ENCODE measurements at places on chromosomes 5 and 9.
A peak's percentile ranks its signal among the peaks of the same experiment; 100 is the strongest.

DNA sequence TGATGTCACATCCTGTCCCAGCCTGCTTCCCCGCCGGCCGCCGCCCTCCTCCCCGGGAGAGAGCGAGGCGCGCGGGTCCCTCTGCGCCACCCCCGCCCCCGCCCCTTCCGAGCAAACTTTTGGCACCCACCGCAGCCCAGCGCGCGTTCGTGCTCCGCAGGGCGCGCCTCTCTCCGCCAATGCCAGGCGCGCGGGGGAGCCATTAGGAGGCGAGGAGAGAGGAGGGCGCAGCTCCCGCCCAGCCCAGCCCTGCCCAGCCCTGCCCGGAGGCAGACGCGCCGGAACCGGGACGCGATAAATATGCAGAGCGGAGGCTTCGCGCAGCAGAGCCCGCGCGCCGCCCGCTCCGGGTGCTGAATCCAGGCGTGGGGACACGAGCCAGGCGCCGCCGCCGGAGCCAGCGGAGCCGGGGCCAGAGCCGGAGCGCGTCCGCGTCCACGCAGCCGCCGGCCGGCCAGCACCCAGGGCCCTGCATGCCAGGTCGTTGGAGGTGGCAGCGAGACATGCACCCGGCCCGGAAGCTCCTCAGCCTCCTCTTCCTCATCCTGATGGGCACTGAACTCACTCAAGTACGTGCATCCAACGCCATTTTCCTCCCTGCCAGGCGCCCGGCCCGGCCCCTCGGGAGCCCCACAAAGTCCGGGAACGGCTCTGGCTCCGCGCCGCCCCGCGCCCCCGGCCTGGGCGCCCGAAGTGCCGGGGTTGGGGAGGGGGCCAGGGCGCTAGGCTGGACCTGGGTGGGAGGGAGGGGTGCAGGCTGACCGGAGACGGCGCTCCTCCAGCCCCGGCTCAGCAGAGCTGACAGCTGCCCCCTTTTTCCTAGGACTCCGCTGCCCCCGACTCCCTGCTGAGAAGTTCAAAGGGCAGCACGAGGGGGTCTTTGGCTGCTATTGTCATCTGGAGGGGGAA lies 12.0 kb upstream of the OLFM1 start:
- DNase-seq: no peak

- no peak for DNase-seq
These were observed 5.7 kb downstream of the SPARC start for GRCh38 chr5:151680944-151681427.

- DNase-seq: no peak
These were observed 975 bp upstream of the NXNL2 start for GRCh38 chr9:88533951-88534455.

DNA sequence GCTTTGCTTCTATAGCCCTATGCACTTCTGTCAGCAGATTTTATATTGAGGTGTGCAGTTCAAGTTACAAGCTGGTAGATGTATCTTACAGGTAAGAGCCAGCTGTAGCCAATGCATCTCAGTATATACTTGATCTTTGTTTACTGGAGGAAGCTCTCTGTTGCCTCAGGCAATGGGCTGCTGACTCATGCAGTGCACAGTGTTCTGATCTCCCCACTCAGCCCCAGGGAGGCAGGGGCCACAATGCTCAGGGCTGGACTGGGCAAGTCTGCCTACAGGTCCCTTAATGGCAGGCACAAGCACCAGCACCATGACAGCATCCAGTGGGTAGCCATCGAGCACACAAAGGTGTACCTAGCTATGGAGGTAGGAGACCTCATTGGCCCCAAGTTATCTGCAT lies 178.8 kb upstream of the CDH10 start:
- DNase-seq: no peak

DNA sequence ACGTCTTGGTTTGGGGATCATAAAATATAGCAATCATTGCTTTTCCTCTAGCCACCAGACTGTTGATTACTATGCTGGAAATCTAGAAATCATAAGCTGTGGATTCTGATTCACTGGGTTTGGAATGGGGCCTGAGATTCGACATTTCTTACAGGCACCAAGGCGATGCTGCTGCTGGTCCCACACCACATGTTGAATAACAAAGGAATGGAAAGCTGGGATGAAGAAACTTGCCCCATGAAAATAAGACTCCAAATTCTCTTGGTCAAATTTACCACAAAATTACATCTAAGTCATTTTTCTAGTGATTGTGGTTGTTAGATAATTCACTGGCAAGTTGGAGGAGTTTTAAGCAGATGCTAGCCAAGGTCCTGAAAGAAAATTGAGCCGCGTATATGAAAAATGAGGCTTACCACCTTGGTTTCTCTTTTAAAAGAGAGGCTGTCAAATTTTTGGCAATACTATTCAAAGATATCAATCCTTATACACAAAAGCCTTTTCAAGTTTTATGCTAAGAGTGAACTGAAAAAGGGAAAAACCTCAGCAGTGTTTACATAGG lies 23.0 kb upstream of the MEIKIN start:
- no peak for DNase-seq

- no peak for DNase-seq
These were observed 73.0 kb downstream of the PTPDC1 start for GRCh38 chr9:94157050-94157801.

DNA sequence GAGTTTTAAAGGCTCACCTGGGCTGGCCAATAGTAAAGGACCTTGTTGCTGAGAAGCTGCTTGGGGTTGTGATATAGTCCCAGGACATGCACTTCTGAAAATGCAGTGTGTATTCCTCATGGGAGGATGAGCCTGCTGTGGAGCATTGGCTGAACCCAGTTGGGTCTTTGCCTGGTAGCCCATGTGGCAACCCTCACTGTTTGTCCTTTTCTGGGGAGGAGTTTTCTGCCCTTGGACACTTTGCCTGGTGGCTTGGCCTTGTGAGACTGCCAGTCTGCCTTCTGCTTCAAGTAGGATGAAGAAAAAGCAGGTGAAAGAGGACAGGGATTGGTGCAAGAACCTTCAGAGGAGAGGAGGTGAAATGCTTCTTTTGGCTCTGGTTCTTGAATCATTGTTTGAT lies 4.0 kb downstream of the TENT4A start:
- DNase-seq: no peak

DNA sequence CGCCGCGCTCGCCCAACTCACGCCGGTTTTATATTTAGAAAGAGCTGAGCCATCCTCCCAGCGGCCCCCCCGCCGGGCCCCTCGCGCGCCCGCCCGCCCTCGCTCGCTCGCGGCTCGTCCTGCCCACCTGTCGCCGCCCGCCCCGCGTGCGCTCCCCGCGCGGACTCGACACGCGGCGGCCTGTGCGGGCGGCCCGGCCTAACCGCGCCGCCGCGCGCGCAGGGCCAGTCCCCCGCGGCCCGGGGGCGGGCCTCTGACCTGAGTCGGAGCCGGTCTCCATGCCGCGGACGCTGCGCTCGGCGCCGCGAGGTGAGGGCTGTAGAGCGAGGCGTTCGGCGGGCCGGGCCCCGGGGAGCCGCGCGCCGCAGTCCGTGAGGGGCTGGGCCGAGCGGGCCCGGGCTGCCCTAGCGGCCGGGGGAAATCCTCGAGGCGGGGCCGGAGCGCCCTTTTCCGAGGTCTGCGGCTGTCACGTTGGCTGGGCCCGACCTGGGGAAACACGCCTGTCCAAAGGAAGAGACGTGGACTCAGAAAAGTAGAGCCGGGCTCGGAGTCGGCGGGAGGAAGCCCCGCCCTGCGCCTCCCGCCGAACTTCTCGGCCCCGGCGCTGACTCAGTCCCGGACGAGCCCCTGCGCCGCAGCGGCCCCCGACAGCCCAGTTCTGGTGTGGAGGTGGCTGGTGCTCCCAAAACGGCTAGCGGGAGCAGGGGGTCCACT lies at the start of gene ECPAS:
Gene ECPAS (minus strand): TSS at position 526 of the 714 bp plus-strand sequence. CDS start 11,465 bp downstream, outside the sequence.
- peak; percentile 79 for DNase-seq

- no peak for DNase-seq
These were observed 226.8 kb downstream of the NMUR2 start for GRCh38 chr5:152178350-152178699.

DNA sequence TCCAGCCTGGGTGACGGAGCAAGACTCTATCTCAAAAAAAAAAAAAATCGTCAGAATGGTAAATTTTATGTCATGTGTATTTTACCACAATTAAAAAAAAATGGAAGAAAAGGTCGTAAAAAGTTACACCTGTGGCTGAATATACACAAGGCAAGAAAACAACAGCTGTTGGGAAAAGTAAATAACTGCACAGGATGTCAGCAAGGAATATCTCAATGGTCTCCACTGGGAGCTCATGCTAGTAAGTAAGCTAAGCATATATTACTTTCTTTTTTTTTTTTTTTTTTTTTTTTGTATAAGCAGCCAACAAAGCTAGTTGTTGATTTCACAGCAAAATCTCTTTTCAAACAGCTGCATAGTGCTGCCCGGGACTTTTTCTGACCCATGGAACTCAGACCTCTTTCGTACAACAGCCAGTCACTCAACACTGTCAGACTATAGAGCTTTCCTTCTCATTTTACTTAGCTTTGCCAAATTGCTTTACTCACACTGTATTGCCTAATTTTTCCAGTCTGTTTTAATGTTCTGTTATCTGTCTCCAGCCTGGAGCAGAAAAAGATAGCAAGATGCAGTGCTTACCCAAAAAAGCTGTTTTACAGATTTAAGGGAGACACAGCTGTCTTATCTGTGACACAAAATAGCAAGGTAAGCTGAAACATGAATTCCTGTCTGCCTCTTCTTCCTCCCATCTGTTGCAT lies 175.9 kb downstream of the ENC1 start:
- no peak for DNase-seq

DNA sequence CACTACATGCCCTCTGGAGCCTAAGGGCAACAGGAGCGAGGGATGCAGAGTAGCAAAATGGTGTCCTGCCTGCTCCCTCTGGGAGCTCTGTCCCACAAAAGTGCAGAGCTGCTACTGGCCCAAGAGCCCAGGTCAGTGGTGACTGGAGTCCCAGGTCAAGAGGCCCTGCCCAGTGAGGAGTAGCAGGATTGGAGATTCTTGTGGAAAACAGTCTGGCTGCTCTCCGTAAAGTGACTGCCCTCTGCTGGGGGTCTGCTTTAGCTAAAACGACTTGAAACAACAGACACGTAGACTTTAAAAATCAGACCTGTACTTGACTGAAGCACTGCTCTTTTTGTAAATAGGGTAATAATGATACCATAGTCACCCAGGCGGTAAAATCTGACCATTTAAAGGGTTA lies 917.0 kb downstream of the MAT2B start:
- DNase-seq: no peak

DNA sequence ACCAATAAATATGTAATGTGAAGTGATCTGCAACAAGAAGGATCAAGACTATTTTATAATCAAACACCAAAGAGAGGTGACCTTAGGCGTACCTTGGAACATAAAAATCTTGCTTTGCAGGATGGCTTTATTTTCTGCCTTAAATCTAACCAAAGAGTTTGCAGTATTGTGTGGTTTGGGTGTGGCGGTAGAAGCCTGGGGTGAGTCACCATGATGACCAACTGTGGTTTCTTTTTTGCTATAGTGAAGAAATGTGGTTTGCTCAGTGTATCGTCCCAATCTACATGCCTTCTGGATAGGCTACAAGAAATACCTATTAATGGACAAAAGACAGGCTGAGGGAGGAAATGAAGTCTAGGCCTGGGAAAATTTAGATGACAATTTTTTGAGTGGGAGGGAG lies 5.1 kb upstream of the CAST start:
- DNase-seq: peak; percentile 43

GRCh38 chr5:173065155-173065554 lies 9.0 kb downstream of the CREBRF start:
- DNase-seq: no peak

GRCh38 chr5:178476972-178477754 lies 113.0 kb downstream of the COL23A1 start:
- DNase-seq: no peak

DNA sequence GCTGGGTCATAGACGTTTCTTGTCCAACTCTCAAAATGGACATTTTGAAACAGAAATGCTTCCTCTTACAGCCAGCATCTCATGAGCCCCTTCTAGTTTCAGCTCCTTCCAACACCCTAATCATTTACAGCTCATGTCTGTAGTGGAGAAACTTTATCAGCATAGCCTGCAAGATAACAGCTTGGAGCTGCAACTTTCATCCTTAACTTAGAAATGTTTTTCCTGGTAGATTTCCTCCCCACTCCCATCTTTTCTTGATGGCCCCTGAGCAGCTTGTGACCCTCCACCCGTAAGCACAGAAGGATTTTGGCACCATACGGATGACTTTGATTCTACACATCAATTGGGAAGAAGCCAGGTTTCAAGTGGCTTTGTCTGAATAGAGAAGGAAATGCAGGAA lies 53.5 kb upstream of the TGFBR1 start:
- no peak for DNase-seq

- no peak for DNase-seq
These were observed 101.3 kb downstream of the C9orf152 start for GRCh38 chr9:110106661-110107060.

GRCh38 chr9:3214741-3215140 lies 311.1 kb downstream of the RFX3 start:
- DNase-seq: no peak

- no peak for DNase-seq
These were observed 16.6 kb downstream of the ARRDC3 start for GRCh38 chr5:91366551-91366950.

DNA sequence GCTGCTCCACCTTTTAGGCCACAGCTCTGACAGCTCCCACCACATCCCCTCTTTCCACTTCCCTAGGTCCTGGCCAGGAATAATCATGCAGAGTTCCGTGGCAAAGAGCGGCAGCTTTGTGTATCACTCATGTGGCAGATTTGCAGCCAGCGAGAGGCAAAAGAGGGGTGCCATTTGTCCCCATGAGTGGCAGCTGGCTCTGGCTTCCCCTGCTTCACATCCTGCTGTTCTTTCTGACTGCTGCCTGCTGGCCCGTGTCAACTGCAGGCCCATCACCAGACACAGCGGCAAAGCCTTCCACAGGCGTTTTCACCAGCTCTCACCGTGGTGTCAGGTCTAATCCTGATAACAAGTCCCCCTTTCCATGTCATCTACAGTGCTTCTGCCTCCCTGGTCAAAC lies 430.6 kb upstream of the DAP start:
- DNase-seq: no peak

GRCh38 chr9:34992376-34992951 lies 2.9 kb downstream of the DNAJB5 start:
- peak; percentile 77 for DNase-seq

DNA sequence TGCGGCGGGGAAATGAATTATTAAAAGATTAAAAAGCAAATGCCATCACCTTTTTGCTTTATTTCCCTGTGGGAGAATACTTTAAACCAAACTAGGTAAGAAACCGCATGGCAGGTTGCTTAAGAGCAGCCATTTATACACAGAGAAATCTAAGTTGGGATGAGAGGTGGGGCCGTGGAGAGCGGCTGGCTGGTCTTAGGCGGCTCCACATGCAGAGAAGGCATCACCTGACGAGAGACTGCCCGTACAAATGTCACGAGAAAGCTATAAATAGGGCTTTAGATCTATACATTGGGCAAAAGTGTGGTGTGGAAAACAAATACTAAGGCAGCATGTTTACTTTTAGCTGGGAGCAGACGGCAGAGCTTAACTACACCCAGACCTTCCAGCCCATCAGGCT lies 39.4 kb downstream of the MED27 start:
- DNase-seq: no peak

Data from stimulated activated naive CD8-positive, alpha-beta T cell treated with anti-CD3 and anti-CD28 coated beads, Interleukin-15, Interleukin-2, amounts not matched to agents 100 U/mL and 50 U/mL, for 24 hours (primary cell).